Panc1 (cell line): ENCODE measurements at places on chromosomes 11 and 22. TPM values are rescaled to one million over a fixed set of nuclear protein-coding genes. Genes with fewer than 3 reads are reported as not detected.

DNA sequence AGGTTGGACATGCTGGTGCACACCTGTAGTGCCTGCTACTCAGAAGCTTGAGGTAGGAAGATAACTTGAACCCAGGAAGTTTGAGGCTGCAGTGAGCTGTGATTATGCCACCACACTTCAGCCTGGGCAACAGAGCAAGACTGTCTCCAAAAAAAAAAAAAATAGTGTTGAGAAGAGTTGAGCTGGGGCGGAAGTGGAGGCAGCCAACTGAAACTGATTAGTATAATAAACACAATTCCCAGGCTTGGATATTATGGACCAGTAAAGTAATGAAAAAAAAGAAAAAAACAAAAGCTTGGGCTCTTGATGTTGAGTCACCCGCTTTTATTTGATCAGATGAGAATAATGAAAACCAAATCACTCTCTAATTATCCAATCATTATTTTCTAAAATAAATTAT is 21.0 kb downstream of the LDLRAD3 start:
- H3K27me3 ChIP-seq = no peaks in the 10 kb centered on the region
- H3K4me3 ChIP-seq = no peak overlapping the region
- no peak overlapping the region for H3K27ac ChIP-seq
- no peaks in the 10 kb centered on the region for H3K36me3 ChIP-seq
- DNase-seq = no peak

GRCh38 chr22:45094825-45095224 is 68.9 kb upstream of the NUP50 start:
- no peaks in the 10 kb centered on the region; the same call in 1 of the 2 replicates for H3K4me1 ChIP-seq
- no peak overlapping the region for H3K4me3 ChIP-seq
- no peak for DNase-seq

- no peaks in the 10 kb centered on the region; the same call in 1 of the 2 replicates for H3K4me1 ChIP-seq
- no peak overlapping the region for H3K27ac ChIP-seq
- H3K36me3 ChIP-seq = no peaks in the 10 kb centered on the region
- DNase-seq = no peak
- H3K27me3 ChIP-seq = peaks cover 3% of the 10 kb centered on the region
- no peak overlapping the region for H3K4me3 ChIP-seq
These were observed 55.5 kb upstream of the USP47 start for GRCh38 chr11:11786234-11786633.

Gene OR8J1
- total RNA-seq = not detected

Gene UBASH3B
- total RNA-seq = 55.1 TPM

DNA sequence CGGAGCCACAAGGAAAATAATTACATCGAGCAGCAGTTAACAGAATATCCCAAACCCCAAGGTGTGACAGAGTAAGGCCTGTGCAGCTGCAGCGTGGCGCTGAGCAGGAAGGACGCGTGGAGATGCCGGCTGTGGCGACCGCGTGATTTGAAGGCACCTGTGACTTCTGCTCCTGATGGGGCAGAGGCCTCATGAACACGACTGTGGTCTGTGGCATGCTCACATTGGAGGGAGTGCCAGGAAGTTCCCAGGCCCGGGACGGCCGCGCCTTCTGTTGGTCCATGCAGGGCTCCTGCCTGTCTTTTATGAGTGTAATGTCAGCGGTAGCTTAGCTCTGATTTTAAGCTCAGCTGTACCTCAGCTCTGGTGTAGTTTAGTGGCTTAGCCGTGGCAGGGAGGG is 50.4 kb downstream of the TPCN2 start:
- H3K27me3 ChIP-seq = no peaks in the 10 kb centered on the region
- no peak overlapping the region for H3K4me3 ChIP-seq
- no peak for DNase-seq

- H3K27ac ChIP-seq = no peak overlapping the region
- DNase-seq = peak; percentile 30
- H3K36me3 ChIP-seq = peaks cover 4% of the 10 kb centered on the region; the same call in 1 of the 2 replicates
- no peaks in the 10 kb centered on the region for H3K4me1 ChIP-seq
- H3K27me3 ChIP-seq = no peaks in the 10 kb centered on the region
- H3K4me3 ChIP-seq = no peak overlapping the region
These were observed 28.5 kb upstream of the RBX1 start for GRCh38 chr22:40922484-40923303.

DNA sequence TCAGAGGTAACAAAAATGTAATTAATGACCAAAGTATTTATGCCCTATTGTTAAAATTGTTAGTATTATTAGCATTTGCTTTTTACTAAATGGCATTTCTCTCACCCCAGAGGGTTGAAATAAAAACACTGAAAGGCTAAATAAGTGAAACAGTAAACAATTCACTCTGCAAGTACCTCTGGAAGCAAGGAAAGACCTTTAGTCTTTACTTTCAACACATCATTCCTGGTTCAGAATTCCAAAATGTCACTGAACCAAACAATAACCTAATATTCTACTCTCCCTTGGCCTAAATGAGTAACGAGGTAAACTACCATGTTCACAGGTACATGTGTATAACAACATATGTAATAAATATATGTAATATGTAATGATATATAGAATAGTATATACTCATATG is 369.3 kb downstream of the TTC28 start:
- DNase-seq = no peak
- no peaks in the 10 kb centered on the region for H3K36me3 ChIP-seq
- no peak overlapping the region for H3K27ac ChIP-seq
